ENCODE measurements at places on chromosomes 6 and 20.

GRCh38 chr20:43840382-43841070 is 74.1 kb upstream of the TOX2 start:
- no peak for DNase-seq

DNA sequence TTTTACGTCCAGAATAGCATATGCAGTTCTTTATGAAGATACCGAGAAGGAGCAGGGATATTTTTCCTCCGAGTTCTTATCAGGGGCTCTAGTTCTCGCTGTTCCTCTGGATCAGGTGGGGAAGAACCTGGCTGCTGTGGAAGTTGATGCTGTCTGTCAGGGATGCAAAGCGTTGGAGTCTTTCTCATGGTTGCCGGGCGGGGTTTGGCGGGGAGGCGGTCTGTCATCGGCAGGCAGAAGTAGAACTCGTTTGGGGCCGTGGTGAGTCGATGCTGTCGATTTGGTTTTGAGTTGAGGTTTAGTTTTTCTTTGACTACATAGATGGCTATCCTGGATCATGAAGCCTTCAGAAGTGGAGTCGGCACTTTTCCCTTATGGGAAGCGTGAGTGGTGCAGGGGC is 691.2 kb downstream of the QKI start:
- no peak for DNase-seq

- DNase-seq: peak; percentile 31
Measured at GRCh38 chr20:4041748-4042411, 26.5 kb upstream of the RNF24 start.

GRCh38 chr6:28446818-28447511 is 3.7 kb upstream of the ZSCAN23 start:
- no peak for DNase-seq

GRCh38 chr6:99282479-99283062 is 66.9 kb downstream of the FAXC start:
- no peak for DNase-seq

DNA sequence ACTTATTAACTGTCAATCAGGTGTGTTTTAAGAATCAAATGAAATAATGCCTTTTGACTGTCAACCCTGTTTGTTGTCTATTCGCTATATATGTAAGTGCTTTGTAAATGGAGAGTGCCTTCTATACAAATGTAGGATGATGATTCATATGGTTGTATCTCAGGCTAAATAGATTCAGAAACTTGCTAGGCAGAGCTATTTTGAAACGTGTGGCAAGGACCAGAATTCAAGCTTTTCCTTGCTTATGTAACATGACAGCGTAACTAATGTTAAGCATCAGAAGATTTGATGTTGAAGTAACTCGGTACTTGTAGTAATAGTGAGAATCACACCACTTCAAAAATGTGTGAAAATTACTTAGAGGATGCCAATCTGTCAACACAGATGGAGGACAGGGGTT is 3.4 kb downstream of the OGFRL1 start:
- no peak for DNase-seq

GRCh38 chr6:135938576-135939207 is 87.2 kb downstream of the PDE7B start:
- DNase-seq: peak; percentile 30

DNA sequence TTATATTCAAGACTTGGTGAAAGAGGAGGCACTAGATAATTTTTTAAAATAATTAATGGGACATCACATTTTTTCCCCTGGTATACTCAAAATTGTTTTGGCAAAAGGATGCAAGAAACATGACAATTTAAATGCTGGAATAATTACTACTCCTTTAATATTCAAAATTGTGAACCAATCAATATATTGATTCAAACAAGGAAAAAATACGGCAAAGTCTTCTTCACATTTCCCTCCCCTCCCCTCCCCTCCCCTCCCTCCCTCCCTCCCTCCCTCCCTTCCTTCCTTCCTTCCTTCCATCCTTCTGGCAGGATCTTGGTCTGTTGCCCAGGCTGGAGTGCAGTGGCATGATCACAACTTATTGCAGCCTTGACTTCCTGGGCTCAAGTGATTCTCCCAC is 4.1 kb downstream of the SLC35F1 start:
- no peak for DNase-seq

DNA sequence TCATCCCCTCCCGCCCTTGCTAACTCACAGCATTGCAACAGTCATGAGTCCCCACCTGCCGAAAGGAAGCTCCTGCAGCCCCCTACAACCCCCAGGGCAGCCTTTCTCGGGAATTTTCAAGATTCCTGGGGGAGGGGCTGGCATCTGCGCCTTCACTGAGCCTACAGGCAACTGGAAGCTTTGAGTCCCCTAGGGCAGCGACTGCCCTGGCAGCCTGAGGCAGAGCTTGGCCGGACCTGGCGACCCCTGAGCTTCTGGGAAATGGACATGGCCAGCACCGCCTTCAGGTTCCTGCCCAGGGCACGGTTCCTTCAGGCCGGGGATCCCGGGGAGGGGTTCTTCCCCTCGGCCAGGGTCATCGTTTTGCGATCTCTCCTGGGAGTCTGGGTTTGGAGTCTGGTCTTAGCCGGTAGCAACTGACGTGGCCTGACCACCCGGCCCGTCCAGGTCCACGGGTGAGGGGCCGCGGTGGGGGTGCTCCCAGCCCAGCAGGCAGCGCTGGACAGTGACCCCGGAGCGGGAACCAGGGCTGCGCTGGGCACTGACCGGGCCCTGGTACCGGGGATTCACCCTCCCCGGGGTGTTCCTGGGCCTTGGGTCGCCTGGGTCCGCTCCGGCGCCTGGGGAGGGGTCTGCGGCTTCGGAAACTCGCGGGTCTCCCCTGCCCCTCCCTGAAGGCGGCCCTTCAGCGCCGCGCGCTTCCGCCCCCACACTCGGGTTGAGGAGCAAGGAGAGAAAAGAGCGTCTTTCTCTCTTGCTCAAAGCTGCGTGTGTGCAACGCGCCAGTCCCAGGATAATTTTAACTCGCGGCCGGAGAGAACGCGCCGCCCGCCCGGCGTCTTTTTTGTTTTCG is 593 bp upstream of the COL9A3 start:
- no peak for DNase-seq

DNA sequence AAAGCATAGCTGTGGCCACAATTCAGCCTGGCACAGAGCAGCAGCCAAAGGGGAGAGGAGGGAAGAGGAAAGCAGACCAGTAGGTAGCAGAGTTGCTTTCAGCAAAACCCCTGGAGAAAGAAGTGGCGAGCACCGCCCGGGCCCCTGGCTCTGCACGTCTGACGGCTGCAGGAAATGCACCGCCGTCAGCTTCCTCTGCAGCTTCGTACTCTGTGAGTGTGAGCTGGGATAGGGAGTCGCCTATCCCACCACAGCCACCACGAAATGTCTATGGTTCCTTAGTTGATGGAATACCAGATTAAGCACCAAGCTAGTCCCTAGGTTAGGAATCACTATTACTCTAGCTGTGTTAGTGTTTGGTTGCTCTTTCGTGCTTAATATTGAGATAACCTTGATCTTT is 79.9 kb upstream of the NAA20 start:
- DNase-seq: no peak

DNA sequence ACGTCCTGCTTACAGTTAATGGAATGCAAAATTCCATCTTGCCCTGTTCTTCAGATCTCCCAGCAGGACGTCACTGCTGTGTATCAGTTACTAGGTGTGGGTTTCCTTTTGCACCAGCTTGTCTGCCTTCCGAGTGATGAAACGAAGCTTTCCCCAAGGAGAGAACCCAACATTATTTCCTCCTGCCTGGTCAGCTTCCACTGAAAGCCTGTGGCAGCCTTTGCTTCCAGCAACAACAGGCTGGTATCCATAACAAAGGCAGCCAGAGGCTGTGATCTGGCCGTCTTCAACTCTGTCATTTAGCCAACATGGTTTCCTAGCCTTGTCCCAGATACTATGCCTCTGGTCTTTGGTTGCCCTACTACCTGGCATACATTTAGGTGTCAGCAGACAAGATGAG is 78.9 kb upstream of the HEY2 start:
- peak; percentile 13 for DNase-seq

- DNase-seq: no peak
Measured at GRCh38 chr6:38739532-38739931, 24.4 kb downstream of the DNAH8 start.

DNA sequence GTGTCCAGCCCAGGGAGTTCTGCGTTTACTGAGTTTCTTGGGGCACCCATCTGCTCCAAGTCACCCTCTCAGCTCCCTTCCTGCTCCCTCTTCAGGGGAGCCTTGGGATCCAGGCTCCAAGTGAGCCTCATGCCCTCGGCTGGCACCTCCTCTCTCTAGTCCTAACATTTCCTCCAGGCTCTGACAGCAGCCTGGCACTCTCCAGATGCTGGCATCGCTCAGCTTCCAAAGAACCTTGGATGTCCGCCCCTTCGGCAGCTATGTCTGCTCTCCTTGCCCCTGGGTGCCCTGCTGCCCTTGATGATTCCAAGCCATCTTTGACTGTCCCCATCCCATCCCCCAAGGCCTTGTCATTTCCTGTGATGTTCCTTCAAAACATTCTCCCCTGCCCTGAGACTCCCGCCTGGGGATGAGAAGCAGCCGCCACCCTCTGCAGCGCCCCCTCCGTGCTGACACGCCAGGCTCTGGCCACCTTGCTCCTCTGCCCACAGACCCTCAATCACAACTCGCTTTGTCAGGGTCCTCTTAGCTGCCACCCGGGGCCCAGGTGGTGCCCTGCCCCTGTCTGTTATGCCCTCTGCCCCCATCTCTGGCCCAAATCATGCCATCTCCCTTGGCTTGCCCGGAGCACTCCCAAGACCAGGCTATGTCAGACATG is 6.6 kb upstream of the GFRA4 start:
- no peak for DNase-seq

DNA sequence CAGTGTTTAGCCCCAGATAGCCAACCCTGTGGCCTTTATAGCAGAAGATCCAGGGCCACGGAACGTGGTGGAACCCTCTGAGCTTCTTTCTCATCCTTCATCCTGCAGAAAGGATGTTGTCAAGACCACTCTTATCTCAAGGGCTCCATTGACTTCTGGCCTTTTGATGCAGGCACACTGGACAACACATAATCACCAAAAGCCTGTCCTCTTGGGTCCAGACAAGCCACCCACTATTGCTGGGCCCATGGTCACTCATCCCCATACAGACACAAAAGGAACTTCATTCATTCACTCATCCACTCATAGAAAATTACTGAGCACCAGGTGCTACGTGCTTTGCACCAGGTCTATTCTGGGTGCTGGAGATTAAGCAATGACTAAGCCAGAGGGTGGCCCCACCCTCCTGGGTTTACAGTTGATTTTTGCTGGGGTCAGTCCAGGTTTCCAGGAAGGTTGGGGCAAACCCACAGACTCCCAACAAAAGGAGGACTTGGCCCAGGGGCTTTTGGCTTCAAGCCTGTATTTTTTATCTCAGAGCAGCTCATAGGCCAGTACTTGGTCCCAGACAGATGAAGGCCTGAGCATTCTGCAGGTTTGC is 2.4 kb downstream of the CST8 start:
- DNase-seq: no peak

DNA sequence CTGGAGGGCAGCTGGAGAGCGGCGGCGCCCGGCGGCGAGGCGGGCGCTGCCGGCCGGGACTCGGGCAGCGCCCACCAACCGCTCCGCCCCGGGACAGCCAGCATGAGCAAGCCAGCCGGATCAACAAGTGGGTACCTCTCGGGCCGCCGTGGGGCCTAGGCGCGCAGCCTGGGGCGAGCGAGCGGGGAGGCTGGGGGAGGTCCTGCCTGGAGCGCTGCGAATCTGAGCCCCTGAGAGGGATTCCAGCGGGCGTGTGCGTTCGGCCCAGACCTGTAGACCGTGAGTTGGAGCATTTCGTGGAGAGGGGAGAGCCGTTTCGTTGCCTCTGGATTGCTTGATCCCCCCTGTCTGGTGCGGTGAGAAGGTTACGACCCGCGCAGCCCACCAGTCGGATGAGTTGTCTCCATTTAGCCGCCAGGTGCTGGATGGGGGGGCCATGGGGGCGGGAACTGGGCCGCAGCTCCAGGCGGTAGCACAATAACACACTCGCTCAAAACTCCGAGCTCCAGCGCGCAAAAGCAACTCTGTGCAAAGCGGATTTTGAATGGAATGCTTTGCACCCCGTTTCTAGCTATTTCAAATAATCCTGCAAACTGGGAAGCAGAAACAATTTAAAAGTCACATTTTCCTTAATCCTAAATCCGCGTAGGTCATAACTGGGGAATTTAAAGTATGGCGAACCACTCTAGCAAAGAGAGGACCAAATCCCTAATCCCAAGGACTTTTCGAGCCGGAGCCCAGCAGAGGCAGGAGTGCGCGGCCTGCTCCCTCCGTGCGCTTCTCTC is 1.0 kb downstream of the NR2E1 start:
- no peak for DNase-seq

DNA sequence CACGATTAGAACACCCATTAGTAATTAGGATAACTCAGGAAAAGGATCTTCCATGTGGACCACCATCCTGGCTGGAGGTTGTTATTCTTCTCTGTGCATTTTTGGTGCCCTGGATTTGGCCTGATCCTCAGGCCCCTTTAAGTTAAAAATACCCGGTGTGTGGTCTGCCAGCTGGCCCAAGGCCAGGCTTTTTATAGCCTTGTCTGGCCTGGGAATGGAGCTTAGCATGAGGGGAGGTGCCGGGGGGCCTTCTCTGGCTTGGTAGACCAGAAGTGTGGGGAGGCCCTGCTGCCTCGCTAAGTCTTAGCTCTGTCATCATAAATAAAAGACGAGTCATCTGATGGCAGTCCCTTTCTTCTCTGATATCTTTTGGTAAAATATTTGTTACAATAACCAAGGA is 71.4 kb downstream of the ARID1B start:
- DNase-seq: peak; percentile 80

GRCh38 chr6:131197716-131198115 is 62.4 kb downstream of the AKAP7 start:
- no peak for DNase-seq

- DNase-seq: no peak
Measured at GRCh38 chr20:50295762-50296449, 105.3 kb downstream of the CEBPB start.

GRCh38 chr6:73866305-73866704 is 170.3 kb downstream of the CD109 start:
- no peak for DNase-seq

DNA sequence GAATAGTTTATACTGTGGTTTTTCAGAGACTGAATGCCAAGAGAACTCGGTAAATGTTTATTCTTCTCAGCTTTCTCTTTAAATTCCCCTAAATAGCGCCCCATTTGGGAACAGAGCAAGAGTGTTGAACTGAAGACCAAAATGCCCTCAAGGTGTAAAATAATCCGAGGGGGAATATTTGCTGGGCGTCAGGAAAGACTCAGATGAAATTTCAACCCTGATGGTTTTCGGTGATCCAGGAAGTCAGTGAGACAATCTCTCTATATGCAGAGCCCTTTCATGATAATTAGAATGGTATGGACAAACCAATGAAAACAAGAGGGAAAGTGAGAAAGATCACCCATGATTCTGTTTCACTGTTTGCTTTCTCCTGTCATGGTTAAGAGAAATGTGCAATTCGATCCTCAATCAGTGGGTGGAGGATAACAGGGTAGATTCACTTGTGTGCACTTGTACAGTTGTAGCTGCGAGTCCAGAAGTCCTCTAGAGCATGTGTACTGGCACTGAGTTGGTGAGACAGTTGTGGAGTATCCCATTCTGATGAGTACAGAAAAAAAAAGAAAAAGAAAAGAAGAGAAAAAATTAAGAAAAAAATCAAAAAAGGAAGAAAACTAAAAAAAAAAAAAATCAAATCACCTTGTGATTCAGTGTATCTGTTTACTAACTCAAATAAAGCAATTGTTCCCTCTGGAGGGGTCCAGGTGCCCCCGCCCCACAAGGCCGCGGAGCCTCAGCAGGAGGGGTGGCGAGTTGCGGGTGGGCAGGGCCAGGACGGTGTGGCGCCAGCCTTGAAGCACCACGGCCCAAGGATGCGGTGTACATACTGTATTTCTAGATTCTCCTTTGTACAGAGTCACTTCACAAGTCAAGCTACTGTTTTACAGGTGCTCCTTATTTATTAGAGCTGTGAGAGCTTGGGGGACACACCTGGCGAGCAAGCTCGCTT is 164.9 kb downstream of the SCML4 start:
- DNase-seq: no peak

GRCh38 chr20:62760471-62760855 is 35.8 kb upstream of the MRGBP start:
- DNase-seq: no peak
